Skeletal muscle tissue (tissue), 5 donors: ENCODE measurements at places on chromosomes 3 and 15. TPM values are rescaled to one million over a fixed set of nuclear protein-coding genes. Genes with fewer than 3 reads are reported as not detected.

The THOC7 gene
- total RNA-seq, result 28.7 TPM

The NPAP1 gene
- total RNA-seq, result not detected

The CCDC33 gene
- total RNA-seq, result 0.52 TPM

The KCNAB1 gene
- total RNA-seq, result 4.2 TPM

The IMPDH2 gene
- total RNA-seq, result 523 TPM

The GOLGA8K gene
- total RNA-seq, result not detected

The ADAMTSL3 gene
- 43.3 TPM for total RNA-seq

The TMEM207 gene
- total RNA-seq, result not detected

The LRIG1 gene
- 135 TPM for total RNA-seq

The IL17RB gene
- total RNA-seq, result 1.6 TPM

The PP2D1 gene
- not detected for total RNA-seq

The SLC41A3 gene
- total RNA-seq, result 31.3 TPM

The ALDH1L1 gene
- total RNA-seq, result 2.6 TPM

The GNAT1 gene
- total RNA-seq, result not detected

The FMN1 gene
- total RNA-seq, result 3.7 TPM

The ELP6 gene
- 20.9 TPM for total RNA-seq

The DUOX1 gene
- under 0.01 TPM for total RNA-seq

The SYNPR gene
- not detected for total RNA-seq

The NRG4 gene
- not detected for total RNA-seq

The CTXN2 gene
- not detected for total RNA-seq

The TPRA1 gene
- 15.1 TPM for total RNA-seq

The GABRB3 gene
- total RNA-seq, result 0.52 TPM

The EIF5A2 gene
- total RNA-seq, result 1.0 TPM

The SERINC4 gene
- under 0.01 TPM for total RNA-seq

The DAZL gene
- total RNA-seq, result not detected

The IMPG2 gene
- total RNA-seq, result 2.6 TPM

The CLDN1 gene
- 1.6 TPM for total RNA-seq

The IL5RA gene
- not detected for total RNA-seq

The PLAAT1 gene
- total RNA-seq, result 14.6 TPM

The IGF2BP2 gene
- 26.6 TPM for total RNA-seq

The CNBP gene
- 228 TPM for total RNA-seq

The EXD1 gene
- not detected for total RNA-seq

The MED12L gene
- 8.9 TPM for total RNA-seq

The FETUB gene
- total RNA-seq, result not detected

The ITPKA gene
- total RNA-seq, result not detected

The TIGIT gene
- total RNA-seq, result not detected

The CCR9 gene
- 0.52 TPM for total RNA-seq

The FGF12 gene
- total RNA-seq, result 2.1 TPM

The ZNF860 gene
- total RNA-seq, result under 0.01 TPM

The GABRR3 gene
- total RNA-seq, result not detected

The RARB gene
- total RNA-seq, result 20.9 TPM

The ZNF385D gene
- 9.4 TPM for total RNA-seq

The CKMT1B gene
- total RNA-seq, result under 0.01 TPM

The IQCH gene
- total RNA-seq, result 3.1 TPM

The SUSD5 gene
- total RNA-seq, result 2.6 TPM

The PLSCR4 gene
- total RNA-seq, result 21.9 TPM

The PAK2 gene
- 24.5 TPM for total RNA-seq

The TTC21A gene
- 1.0 TPM for total RNA-seq

The PLCL2 gene
- total RNA-seq, result 83.5 TPM

The CBLB gene
- 19.8 TPM for total RNA-seq

The SSUH2 gene
- 0.52 TPM for total RNA-seq
